ENCODE measurements at places on chromosomes 1 and 21. TPM values are rescaled to one million over a fixed set of nuclear protein-coding genes. Genes with fewer than 3 reads are reported as not detected.

The PTGER3 gene
- 0.18 TPM for total RNA-seq

The SLFNL1 gene
- not detected for total RNA-seq

GRCh38 chr1:20318971-20319370 is 28.3 kb downstream of the VWA5B1 start:
- DNase-seq = no peak

- DNase-seq = no peak
Observed at GRCh38 chr1:113949007-113949406, 19.9 kb downstream of the HIPK1 start.

GRCh38 chr1:180221462-180221861 is 8.6 kb upstream of the LHX4 start:
- no peak for DNase-seq

The RAP1GAP gene
- total RNA-seq = 8.0 TPM

The LYPD8 gene
- total RNA-seq = not detected

DNA sequence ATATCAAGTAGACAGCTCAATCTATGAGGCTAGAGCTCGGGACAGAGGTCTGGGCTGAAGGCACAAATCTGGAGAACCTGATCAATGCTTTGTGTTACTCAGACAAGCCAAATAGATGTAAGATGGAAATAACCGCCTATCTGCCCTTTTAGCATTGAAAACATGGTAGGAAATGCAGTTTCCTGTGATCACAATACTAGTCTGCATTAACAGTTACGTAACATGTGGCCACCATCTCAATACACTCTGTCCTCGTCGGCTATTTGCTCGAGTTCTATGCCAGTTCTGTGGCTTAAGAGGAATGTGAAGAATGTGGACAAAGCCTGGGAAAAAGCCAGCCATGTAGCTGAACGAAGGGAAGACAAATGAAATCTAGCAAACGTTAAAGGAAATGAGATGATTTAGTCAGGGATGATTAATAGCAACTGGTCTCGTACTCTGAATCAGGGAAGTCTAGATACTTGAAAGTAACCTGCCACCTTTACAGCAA is 73.3 kb downstream of the HSF2BP start:
- peak; percentile 75 for DNase-seq

GRCh38 chr21:37338671-37339551 is 27.7 kb upstream of the DYRK1A start:
- DNase-seq = no peak

DNA sequence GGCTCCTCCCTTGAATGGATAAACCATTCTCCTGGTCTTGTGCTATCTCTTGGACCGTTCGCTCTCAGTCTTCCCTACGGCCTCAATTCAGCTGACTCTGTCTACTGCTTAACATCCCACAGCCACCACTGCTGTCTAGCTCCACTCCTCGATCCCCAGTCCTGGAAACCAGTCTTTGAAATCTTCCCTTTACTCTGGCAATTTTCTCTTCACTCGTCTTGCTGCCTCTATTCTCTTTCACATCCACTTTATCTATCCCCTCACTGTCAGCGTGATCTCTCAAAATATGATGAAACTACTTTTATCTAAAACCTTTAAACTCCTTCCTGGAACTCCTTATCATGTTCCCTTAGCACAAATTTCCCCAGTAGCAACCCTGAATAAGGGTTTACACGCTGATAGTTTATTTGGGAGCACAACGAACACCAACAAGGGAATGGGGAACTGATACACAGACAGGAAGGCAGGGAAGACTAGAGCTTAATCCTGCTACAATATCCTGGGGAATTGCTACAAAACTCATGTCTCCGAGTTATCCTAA is 131.6 kb upstream of the SAMSN1 start:
- no peak for DNase-seq

DNA sequence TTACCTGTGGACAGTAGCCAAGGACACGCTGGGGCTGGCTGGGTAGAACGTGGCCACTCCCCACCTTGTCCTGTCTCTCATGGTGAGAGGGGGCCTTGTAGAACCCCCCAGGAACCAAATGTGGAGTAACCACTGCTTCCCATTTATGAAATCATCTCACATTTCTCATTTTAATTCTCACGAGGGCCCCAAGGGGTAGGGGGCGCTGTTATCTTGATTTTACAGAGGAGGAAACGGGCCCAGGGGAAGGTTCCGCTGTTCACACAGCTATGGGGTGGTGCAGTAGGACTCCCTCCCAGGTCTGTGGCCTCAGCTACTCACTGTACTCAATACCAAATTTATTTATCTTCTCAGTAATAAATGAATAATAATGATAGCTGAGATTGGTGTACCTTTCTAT is 5.5 kb downstream of the SMPDL3B start:
- DNase-seq = peak; percentile 84

GRCh38 chr1:65880611-65881010 is 87.9 kb downstream of the PDE4B start:
- DNase-seq = no peak

- peak; percentile 77 for DNase-seq
Observed at GRCh38 chr1:245336149-245336983, 181.6 kb downstream of the KIF26B start.

The SLC30A10 gene
- total RNA-seq = 0.20 TPM

DNA sequence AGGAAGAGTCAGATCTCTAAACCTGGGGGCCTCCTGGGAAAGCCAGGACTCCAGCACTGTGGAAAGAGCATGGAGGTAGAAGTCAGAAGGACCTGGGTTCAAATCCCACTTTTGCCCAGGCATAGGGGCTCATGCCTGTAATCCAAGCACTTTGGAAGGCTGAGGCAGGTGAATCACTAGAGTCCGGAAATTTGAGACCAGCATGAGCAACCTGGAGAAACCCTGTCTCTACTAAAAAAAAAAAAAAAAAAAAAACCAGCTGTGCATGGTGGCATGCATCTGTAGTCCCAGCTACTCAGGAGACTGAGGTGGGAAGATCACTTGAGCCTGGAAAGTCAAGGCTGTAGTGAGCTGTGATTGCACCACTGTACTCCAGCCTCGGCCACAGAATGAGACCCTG is 31.8 kb downstream of the LDLRAP1 start:
- no peak for DNase-seq

The KIF26B gene
- 21.0 TPM for total RNA-seq

GRCh38 chr1:204829133-204829825 is 41.4 kb upstream of the NFASC start:
- DNase-seq = peak; percentile 64

The SELENBP1 gene
- total RNA-seq = 35.4 TPM

- DNase-seq = no peak
Observed at GRCh38 chr21:41302976-41303375, 13.6 kb upstream of the FAM3B start.

DNA sequence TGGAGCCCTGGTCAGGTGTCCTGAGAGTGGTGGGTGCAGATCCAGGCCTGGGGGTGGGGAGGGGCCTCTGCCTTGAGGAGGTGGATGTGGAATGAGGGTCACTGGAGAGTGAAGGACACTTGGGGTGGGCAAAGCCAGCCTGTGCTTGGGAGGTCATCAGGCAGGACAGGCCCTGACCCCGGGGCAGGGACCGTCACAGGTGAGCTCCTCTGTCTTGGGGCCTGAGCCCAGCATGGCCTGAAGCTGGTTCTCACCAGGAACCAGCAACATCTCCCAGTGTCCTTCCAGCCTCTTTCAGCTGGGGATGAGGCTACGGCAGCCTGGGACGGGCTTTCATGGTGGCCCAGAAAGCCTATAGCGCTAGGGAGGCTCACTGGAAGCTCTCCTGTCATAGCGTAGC is 831 bp upstream of the KRTAP10-2 start:
- DNase-seq = peak; percentile 39

GRCh38 chr1:162916821-162917613 is 56.0 kb upstream of the CCDC190 start:
- no peak for DNase-seq

The COL11A1 gene
- total RNA-seq = 27.5 TPM

DNA sequence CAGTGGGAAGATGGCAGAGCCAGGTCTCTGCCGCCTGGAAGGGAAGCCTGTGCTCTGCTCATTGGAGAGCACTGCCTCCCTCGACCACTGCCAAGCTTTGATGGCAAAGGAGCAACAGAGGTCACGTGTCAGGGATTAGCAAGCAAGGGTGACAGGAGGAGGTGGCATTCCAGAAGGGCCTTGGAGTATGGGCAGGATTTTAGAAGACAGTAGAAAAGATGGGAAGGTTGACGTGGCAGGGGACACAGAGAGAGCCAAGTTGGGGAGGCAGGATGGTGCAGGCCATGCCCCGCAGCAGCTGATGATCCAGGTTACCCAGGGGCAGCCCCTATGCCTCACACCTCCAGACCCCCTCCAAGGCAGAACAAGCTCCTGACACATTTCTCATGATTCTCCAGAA is 21.9 kb upstream of the LBR start:
- DNase-seq = peak; percentile 26

GRCh38 chr21:32592929-32593502 is 7.7 kb upstream of the TCP10L start:
- DNase-seq = no peak

The KCND3 gene
- 0.13 TPM for total RNA-seq

The FOXD2 gene
- 0.26 TPM for total RNA-seq

GRCh38 chr1:29832471-29832870 is 596.1 kb downstream of the PTPRU start:
- no peak for DNase-seq

DNA sequence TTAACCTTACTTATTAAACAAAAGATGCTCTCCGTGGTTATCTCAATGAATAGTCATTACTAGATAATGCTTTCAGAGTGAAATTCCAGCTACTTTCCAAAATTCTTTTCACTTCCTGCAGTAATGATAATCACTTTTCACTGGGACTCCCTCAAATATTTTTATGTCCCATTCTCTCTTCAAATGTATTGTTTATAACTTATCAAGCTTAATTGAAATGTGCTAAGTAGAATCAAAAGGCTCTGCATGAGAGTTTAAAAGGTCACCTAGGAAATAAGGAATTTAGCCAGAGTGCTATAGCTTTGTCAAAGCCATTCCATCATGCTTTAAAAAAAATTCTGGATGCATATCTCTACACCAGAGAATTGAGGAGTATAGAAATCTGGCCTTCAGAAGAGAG is 106.4 kb downstream of the ODF2L start:
- no peak for DNase-seq

DNA sequence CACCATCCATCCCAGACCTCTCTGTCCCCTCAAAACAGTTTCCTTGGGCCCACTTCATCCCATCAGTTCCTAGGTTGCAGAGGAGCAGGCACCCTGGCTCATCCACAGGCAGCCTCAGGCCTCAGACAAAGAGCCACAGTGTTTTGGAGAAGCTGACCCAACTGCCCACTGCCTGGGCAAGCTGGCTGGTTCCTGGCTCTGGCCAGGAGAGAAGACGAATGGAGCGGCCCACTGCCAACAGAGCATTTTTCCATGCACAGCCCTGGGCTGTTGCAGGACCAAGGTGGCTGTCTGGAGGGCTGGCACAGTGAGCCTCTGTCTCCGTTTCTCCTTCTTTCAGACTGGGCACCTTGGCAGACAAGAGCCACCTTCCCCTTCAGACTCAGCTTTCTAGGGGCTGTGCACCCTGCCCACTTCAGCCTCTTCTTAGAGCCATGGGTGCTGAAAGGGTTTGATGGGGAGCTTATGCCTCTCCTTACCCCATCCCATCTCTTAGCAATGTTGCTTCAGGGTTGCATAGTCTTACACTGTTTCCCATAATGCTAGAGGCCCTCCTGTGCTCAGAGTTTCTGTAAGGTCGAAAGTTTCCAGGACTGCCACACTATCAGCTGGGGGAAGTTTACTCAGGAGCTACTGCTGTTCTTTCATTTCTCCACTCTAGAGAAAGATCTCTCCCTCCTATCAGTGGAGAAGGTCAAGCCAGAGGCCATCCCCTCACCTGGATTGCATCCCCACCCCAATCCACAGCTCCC is 973 bp downstream of the FMOD start:
- DNase-seq = no peak

The MCOLN2 gene
- 0.29 TPM for total RNA-seq

GRCh38 chr1:2247760-2248126 is 19.6 kb downstream of the SKI start:
- no peak for DNase-seq

DNA sequence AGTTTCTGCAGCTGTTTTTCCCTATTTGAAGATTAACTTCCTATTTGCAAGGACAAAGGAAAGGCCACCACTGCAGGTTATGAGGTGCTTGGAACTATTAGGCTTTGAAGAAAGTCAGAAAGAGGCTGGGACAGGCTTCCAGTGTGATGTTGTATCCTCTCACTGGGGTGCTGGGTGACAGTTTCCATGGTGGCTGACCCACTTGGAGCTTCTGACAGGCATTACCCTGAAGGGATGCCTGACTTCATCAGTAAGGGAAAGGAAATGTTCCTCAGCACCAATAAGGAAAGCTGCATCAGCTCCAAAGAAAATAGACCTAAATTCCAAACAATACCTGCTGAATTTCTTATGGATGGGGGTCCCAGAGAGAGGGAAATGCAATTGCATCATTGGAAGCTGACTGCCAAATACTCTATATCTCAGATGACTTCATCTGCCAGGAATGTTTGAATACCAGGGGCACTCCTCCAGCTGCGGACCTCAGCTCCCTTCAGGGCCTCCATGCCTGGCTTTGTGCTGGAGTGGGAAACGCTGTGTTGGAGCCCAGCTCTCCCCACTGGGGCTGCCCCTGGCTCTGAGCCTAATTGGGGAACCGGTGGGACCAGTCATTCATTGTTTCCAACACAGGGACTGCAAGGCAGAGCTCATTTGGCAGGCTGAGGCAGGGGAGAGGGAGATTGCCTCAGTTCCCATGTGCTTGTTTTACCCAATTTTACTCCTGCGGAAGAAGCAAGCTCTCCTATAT is 76.6 kb downstream of the RGL1 start:
- DNase-seq = peak; percentile 84

The RAB13 gene
- total RNA-seq = 83.2 TPM

- DNase-seq = peak; percentile 63
Observed at GRCh38 chr21:32611471-32611997, 643 bp downstream of the CFAP298 start.

DNA sequence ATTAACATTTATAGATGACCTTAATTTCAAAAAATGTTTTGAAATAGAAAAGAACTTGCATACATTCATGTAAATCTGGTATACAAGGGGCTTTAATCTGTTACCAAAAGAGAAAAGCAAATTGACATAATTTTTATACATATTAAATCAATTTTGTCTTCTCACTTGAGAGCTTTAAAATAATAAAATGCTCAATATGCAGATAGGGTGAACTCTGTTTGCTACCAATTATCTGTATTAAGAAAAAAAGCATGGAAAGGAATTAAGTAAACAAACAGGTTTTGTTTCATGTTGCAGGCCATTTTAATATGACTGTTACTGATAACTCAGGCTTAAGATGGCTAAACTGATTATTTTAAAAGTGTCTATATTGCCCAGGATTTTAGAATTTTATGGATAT is 6.0 kb upstream of the TSHB start:
- DNase-seq = no peak

DNA sequence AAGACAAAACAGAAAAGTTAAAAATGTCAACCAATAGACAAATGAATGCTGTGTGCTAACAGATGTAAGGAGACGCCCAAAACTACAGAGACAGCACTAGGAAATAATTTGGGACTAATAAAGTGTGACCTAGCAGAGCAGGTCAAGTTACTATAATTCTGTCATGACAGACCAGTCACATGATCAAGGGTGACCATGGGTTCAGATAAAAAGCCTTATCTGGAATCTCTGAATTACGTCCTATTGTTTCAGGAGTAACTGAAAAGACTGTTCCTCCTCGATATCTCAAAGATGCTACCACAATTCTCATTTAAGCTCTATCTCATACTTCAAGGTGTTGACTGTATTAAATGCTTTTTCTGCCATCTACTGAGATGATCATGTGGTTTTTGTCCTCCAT is 31.6 kb downstream of the PARP1 start:
- no peak for DNase-seq
